H7 (cell line): ENCODE measurements at places on chromosomes 4 and X. TPM values are rescaled to one million over a fixed set of nuclear protein-coding genes. Genes with fewer than 3 reads are reported as not detected.

DNA sequence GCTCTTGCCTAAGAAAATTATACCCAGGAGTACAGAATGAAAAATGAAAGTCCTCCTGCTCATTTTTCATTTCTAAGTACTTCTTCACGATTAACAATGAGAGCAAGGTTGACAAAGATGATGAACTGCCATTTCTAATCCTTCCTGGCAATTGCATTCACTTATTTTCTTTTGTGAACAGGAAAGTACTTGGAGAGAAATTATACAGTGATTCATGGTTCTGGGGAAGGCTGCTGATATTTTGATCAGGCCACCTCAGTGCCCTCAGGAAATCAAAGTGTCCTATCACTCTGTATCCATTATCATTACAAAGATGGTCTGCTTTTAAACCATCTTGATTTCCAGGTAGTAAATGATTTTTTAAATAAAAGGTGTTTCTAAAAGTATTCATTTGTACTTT lies 467.5 kb downstream of the PACRGL start:
- no peak for DNase-seq

DNA sequence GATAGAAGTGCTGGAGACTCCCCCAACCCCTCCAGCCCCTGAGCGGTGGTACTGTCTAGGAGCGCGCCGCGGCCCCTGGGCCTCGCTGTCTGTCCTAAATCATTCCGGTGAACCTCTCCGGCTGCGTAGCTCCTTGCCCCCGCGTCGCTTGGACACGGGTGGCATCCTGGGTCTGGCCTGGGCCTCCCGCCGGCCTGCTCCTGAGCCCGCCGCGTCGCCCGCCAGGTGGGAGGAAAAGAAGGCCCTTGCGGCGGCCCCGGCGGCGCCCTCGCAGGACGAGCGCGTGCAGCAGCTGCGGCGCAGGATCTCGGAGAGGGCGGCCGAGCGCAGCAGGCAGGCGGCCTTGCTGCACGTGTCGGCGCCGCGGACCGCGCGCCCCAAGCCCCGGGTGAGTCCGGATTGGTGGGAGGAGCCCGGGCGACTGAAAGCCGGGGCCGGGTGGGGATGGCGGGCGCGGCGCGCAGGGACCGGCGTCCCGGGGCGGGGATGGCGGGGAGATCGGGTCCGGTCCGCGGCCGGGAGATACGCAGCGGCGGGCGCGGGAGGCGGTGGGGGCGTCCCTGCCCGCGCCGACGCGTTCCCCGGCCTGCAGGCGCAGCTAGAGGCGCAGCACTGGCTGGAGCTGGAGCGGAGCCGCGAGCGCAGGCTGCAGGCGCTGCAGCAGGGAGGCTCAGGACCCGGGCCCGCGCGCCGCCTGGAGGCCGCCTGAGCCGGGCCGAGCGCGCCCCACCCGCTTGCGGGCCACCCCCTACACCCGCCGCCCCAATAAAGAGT lies 6.5 kb upstream of the RNF4 start:
- peak; percentile 98 for DNase-seq

GRCh38 chr4:38610966-38611431 lies 53.0 kb upstream of the KLF3 start:
- DNase-seq, result no peak

- DNase-seq, result no peak
Observed at GRCh38 chrX:84907324-84907968, 96.2 kb upstream of the APOOL start.

DNA sequence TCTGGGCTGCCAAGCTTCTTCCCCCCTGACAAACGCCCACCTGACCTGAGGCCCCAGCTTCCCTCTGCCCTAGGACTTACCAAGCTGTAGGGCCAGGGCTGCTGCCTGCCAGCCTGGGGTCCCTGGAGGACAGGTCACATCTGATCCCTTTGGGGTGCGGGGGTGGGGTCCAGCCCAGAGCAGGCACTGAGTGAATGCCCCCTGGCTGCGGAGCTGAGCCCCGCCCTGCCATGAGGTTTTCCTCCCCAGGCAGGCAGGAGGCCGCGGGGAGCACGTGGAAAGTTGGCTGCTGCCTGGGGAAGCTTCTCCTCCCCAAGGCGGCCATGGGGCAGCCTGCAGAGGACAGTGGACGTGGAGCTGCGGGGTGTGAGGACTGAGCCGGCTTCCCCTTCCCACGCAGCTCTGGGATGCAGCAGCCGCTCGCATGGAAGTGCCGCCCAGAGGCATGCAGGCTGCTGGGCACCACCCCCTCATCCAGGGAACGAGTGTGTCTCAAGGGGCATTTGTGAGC lies 37.0 kb downstream of the HTRA3 start:
- DNase-seq, result peak; percentile 84

- peak; percentile 85 for DNase-seq
Observed at GRCh38 chr4:145936997-145937901, 1.4 kb downstream of the ZNF827 start.

The P2RY10 gene
- not detected in 2 replicates for total RNA-seq

The CDX4 gene
- 21.7 and 23.8 TPM in 2 replicates for total RNA-seq

- DNase-seq, result no peak
Observed at GRCh38 chrX:119190831-119191230, 45.3 kb upstream of the PGRMC1 start.

The SPANXB1 gene
- not detected in 2 replicates for total RNA-seq

The FHDC1 gene
- total RNA-seq, result 4.6 and 4.9 TPM in 2 replicates

The MAP7D2 gene
- 0.07 and 0.45 TPM in 2 replicates for total RNA-seq

The TMEM47 gene
- 7.4 and 14.0 TPM in 2 replicates for total RNA-seq

GRCh38 chr4:6808259-6808658 lies 25.7 kb downstream of the KIAA0232 start:
- DNase-seq, result no peak

The NMU gene
- total RNA-seq, result 52.5 and 63.5 TPM in 2 replicates

The PCDH7 gene
- total RNA-seq, result 3.7 and 8.2 TPM in 2 replicates

- no peak for DNase-seq
Observed at GRCh38 chr4:657834-658667, 16.0 kb downstream of the ATP5ME start.

The CPZ gene
- 25.3 and 29.7 TPM in 2 replicates for total RNA-seq

- no peak for DNase-seq
Observed at GRCh38 chrX:70769659-70770227, 138.8 kb downstream of the TEX11 start.

DNA sequence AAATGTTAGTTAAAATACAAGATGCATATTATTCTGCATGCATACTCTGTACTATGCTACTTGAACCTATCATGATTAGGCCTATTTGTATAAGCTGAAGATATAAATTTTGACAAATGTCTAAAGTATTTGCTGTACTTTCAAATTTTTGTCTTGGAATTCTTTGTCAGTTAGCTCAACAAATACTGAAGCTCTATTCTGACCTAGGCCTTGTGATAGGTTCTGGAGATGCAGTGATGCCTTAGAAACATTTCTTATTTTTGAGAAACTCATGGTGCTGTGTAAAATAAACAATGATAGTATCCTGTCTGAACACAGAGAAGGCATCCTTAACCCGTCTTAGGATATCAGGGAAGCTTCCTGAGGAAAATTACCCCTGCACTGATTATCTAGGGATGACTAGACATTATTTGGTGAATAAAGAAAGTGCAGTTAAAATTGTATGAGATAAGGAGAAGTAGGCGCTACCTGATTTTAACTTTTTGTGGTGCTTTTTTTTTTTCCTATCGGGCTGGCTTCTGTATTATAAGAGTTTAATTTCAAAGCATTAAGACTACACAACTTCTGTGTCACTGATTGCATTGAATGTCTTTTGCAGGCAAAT lies 43.4 kb downstream of the MOB1B start:
- DNase-seq, result no peak

- DNase-seq, result no peak
Observed at GRCh38 chrX:130385520-130385919, at the start of gene GPR119. TSS of gene GPR119 (minus strand) at chrX:130385674. CDS start at chrX:130385447, 227 bp downstream.

GRCh38 chrX:153522259-153522658 lies 4.8 kb downstream of the ATP2B3 start:
- peak; percentile 80 for DNase-seq

GRCh38 chrX:149937871-149938426 lies 342 bp downstream of the EOLA2 start:
- no peak for DNase-seq

- DNase-seq, result no peak
Observed at GRCh38 chr4:5472160-5472591, 236.2 kb downstream of the EVC2 start.

DNA sequence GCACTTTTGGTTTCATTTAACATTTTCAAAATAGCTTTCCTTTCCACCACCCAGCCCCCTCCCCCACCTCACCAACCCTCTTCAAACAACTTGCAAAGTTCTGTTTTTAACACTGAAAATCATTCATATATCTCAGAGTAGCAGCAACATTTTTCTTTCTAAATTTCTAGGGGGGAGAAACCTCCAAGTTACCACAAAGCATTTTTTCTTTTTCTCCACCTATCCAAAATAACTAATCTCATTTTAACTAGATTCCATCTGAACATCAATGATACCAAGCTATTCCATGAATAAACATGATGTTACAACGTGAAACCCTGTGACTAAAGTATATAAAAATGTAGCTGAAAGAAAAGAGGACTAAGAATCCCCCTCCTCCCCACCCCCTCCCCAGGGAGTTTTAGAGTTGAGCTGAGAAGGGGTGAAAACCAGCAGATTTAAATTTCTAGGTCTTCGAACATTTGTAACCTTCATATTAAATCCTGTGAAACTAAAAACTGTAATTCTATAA lies 5.2 kb downstream of the LDB2 start:
- DNase-seq, result no peak

The SOX3 gene
- total RNA-seq, result 3.9 and 6.8 TPM in 2 replicates

The RPS6KA6 gene
- 6.7 and 9.3 TPM in 2 replicates for total RNA-seq

The DUX4 gene
- not detected in 2 replicates for total RNA-seq

- DNase-seq, result no peak
Observed at GRCh38 chr4:55903577-55903976, 45.2 kb upstream of the CEP135 start.

The TRIML2 gene
- total RNA-seq, result 33.1 and 49.9 TPM in 2 replicates

GRCh38 chrX:50877310-50877709 lies 33.2 kb upstream of the BMP15 start:
- DNase-seq, result no peak

GRCh38 chrX:152637649-152638442 lies at the start of gene GABRQ:
TSS of gene GABRQ (plus strand) at chrX:152637895. CDS start at chrX:152638203, 308 bp downstream.
- DNase-seq, result peak; percentile 90

DNA sequence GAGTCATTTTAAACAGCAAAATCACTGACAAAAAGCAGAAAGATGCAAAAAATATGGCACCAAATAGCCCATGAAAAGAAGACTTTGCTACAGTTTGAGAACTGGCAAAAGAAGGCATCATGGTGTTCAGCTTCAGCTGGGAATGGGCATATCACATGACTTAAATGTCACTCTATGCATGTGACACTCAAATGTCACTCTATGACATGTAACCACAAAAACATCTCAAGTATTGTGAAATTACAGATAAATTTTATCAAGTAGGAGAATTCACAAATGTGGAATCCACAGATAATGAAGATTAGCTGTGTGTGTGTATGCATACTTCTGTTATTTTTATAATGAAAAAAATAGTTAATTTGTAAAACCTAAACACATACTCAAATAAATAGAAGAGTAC lies 81.9 kb downstream of the ATP10D start:
- no peak for DNase-seq
